PC-3 (cell line): ENCODE measurements at places on chromosomes 11 and 22. TPM values are rescaled to one million over a fixed set of nuclear protein-coding genes. Genes with fewer than 3 reads are reported as not detected.

DNA sequence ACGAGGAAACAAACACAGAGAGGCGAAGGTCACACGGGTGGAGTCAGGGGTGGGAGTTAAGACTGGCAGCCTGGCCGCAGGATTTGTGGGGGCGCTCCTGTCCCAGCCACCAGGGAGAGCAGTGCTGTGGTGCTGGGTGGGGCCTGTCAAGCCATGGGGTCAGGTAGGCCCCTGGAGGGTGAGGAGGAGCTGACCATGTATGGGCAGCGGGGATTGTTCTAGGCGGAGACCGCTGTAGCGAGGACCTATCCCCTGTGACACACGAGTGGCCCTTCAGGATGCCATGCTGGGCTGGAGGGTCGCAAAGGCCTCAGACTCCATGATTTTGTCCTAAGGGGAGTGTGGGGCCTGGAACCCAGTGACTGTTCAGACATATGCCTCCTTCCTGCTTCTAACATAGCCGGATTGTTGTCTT, 1.6 kb upstream of the RPS19BP1 start:
- peaks cover 16% of the 10 kb centered on the region for H3K4me1 ChIP-seq
- no peak overlapping the region for H3K27ac ChIP-seq
- DNase-seq: no peak
- no peak overlapping the region; the same call in 1 of the 2 replicates for H3K4me3 ChIP-seq
- H3K27me3 ChIP-seq: no peaks in the 10 kb centered on the region
- H3K36me3 ChIP-seq: no peaks in the 10 kb centered on the region; the same call in 1 of the 2 replicates

DNA sequence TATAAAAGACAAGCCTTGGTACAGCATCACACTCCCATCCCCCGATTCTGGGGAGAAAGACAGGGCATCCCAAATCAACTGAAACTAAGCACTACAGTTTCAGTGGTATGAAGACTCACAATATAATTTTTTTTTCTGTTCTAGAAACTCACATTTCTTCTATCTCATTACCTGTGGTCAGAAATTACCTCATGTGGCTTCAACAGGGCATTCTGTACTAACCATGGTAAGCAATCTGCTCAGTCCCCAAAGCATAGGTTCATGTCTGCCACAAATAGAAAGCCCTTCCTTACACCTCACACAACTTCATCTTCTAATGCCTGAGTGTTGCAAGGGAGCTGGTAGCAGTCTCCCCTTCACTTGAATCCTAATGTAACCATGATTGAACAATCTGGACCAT, 147.4 kb upstream of the POU2AF2 start:
- H3K27ac ChIP-seq: no peak overlapping the region
- H3K4me1 ChIP-seq: no peaks in the 10 kb centered on the region
- no peaks in the 10 kb centered on the region for H3K36me3 ChIP-seq
- no peak for DNase-seq

SPDYC gene
- not detected in 2 replicates for total RNA-seq

- H3K4me3 ChIP-seq: no peak overlapping the region
- no peak for DNase-seq
- H3K27ac ChIP-seq: no peak overlapping the region
- H3K4me1 ChIP-seq: no peaks in the 10 kb centered on the region
These were observed 67.9 kb downstream of the DCUN1D5 start for GRCh38 chr11:103024086-103024485.

DNA sequence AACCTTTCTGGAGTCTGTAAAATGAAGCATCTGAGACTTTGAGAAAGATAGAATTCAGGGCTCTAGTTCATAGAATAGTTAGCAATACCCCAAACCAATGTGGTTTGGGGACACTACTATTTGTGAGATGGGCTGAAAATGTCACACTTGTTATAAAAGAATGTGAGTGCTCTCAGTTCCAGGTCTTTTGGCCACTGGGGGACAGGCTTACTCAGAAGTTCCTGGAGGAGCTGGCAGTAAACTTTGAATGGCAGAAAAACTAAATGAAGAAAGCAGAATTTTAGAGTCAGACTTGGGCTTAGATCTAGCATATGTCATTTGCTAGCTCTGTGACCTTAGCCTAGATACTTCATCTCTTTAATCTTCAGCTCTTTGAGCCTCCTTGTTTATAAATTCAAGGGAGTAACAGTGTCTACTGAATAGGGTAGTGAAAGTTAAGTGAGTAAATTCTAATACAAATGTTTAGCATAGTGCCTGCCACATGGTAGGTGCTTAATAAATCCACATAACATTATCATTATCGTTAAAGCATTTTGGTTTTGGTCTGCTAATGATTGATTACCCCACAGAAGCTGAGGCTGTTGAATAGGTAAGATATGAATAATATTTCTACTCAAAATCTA, 3.7 kb downstream of the LYVE1 start:
- no peaks in the 10 kb centered on the region for H3K27me3 ChIP-seq
- peaks cover 18% of the 10 kb centered on the region for H3K4me1 ChIP-seq
- no peaks in the 10 kb centered on the region for H3K36me3 ChIP-seq
- no peak overlapping the region for H3K27ac ChIP-seq
- DNase-seq: peak; percentile 33
- no peak overlapping the region for H3K4me3 ChIP-seq

DNA sequence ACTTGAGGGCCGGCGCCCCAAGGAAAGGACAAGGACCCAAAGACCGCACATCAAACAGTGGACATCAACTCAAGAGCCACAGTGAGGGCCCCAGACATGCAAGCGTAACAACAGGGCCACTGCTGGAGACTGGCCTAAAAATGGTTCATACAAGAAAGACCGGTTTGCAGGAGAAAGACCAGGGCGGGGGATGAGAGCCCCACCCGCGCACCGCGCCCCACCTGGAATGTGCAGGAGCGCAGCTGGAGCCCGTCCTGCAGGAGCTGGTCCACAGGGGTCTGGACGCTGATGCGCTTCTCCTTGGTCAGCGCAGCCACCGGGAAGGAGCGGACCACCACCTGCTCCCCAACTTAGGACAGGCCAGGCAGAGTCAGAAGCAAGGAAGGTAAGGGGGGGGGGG, 13.9 kb downstream of the SBF1 start:
- no peaks in the 10 kb centered on the region for H3K4me1 ChIP-seq
- H3K36me3 ChIP-seq: no peaks in the 10 kb centered on the region
- H3K4me3 ChIP-seq: no peak overlapping the region

DNA sequence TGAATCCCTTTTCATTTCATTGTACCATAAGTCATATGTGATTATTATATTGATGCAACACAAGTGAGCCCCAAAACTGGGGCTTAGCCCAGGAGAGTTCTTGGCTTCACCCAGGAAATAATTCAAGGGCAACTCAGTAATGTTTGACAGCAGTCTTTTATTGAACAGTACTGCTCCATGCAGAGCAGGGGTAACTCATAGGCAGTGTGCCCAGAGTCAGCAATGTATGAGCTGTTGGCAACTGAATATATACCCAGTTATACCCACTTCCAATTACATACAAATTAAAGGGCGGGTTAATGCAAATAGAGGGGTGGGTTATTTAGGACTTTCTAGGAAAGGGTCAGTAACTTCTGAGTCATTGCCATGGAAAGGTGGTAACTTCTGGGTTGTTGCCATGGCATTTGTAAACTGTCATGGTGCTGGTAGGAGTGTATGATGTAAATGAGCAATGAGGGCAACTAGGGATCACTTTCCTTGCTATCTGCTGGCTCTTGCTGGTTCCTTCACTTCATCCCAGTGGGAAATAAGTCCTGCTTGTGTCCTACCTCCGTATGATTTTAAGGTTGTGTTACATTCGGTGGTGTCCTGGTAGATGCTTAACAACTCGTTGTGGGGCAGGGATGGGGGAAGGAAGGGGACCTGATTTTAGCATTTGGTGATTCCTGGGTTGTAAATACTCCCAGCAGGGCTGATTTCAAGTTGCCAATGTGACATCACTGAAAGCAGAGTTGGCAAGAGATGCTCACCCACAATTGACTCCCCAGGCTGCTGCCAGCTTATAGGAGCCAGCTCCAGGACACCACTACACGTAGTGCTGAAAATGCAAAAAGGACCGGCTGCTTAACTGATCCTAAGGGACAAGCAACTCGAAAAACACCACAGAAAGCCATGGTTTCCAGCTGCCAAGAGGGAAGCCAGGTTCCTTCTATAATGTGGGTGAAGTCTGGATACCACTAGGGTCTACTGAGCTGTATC, 70.1 kb downstream of the SYT9 start:
- no peaks in the 10 kb centered on the region for H3K27me3 ChIP-seq
- no peaks in the 10 kb centered on the region for H3K36me3 ChIP-seq
- no peaks in the 10 kb centered on the region for H3K4me1 ChIP-seq
- DNase-seq: no peak
- H3K4me3 ChIP-seq: no peak overlapping the region

DNA sequence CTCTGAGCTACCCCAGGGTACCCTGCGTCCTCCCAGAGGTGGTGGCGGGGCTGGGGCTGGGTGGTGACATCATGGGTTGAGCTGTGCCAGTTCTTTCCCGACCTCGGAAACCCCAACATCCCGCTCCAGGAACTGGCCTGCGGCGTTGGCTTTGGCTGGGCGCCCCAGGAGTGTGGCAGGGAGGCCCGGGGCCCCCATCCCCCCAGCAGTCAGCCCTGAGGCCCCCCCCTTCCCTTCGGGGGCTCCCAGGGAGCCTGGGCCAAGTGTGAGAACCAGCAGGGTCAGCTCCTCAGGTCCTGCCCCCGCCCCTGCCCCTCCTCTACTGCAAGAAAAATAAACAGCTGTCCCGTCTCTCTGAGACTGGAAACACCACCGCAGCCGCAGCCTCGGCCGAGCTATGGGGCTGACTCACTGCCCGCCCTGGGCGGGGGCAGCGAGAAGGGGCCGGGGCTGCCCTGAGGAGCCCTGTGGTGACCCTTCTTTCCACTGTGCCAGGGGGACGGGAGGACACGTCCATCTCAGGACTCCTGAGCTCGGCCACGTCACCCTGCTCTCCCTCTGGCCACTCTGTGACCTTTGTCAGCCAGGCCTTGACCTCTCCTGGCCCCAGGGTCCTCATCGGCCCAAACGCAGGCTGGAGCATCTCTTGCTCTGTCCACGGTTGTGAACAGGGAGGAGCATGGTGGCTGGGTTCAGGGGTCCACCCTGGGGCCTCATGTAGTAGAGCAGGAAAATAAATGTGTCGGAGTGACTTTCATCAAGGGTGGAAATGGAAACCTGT, 73.4 kb downstream of the WNT7B start:
- DNase-seq: peak; percentile 60
- peaks cover 18% of the 10 kb centered on the region for H3K4me1 ChIP-seq
- H3K27ac ChIP-seq: 0 out of 2 replicates have a peak overlapping the region, but pooled peaks have one; percentile 23
- peak overlapping the region; percentile 48 for H3K4me3 ChIP-seq
- no peaks in the 10 kb centered on the region for H3K36me3 ChIP-seq

- no peak for DNase-seq
- no peaks in the 10 kb centered on the region for H3K27me3 ChIP-seq
- no peak overlapping the region for H3K4me3 ChIP-seq
- no peak overlapping the region for H3K27ac ChIP-seq
These were observed 89.0 kb upstream of the OR4B1 start for GRCh38 chr11:48127521-48128183.

DNA sequence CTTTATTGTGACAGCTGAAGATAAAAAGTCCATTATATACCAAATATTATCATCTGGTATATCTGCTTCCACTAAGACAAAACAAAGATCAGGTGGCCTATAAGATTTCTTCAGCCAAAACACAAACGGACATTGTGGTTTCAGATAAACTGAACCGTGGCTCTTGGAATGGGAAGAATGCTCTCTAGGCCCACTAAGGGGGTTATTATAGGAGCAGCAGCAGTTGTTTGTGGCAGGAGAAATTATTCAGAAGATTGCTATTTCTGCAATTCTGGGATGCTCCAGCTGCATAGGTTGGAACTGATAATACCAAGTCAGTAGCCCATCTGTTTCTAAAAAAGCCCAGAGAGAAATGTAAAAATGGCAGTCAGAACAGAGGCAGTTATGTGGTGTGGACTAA, 145.3 kb downstream of the NCAM1 start:
- no peaks in the 10 kb centered on the region for H3K36me3 ChIP-seq
- H3K27ac ChIP-seq: no peak overlapping the region
- peaks cover 8% of the 10 kb centered on the region; the same call in 1 of the 2 replicates for H3K27me3 ChIP-seq
- H3K4me3 ChIP-seq: no peak overlapping the region
- no peak for DNase-seq

DNA sequence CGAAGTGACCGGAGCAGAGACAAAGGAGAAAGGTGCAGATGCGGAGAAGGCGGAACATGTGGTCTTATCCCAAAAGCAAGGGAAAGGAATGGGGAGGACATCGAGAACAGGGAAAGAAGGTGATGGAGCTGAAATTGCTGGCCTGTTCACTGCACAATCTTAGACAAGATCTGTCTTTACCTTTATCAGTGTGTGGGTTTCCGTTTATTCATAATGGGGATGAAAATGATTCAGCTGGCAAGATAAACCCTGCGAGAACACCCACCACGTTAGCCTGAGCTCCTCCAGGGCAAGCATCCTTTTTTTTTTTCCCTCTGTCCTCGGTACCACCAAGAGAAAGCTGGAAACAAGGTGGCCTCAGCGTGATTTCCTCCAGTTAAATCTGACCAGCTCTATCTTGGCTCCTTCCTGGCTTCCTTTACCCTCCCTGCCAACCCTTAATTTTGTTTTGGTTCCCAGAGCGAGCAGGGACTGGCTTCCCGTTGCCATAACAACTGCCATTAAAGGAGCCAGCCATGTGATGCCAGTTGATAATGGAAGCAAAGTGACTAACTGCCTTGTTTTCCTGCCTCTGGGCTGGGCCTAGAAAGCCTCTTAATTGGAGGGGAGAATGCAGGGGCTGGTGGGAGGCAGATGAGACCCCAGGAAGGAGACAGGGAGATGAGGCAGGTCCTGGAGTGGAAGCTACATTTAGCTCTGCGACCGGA, 4.2 kb downstream of the SGSM1 start:
- H3K4me3 ChIP-seq: no peak overlapping the region
- no peaks in the 10 kb centered on the region for H3K36me3 ChIP-seq
- no peak overlapping the region for H3K27ac ChIP-seq
- no peaks in the 10 kb centered on the region for H3K27me3 ChIP-seq
- H3K4me1 ChIP-seq: no peaks in the 10 kb centered on the region

C11orf16 gene
- total RNA-seq: not detected in 2 replicates

OR8D4 gene
- not detected in 2 replicates for total RNA-seq

- H3K27me3 ChIP-seq: no peaks in the 10 kb centered on the region
- no peak overlapping the region for H3K27ac ChIP-seq
- no peak for DNase-seq
- H3K4me3 ChIP-seq: no peak overlapping the region
These were observed 84.2 kb downstream of the CCDC83 start for GRCh38 chr11:85939099-85940015.
